ENCODE measurements at places on chromosomes 11 and 22. TPM values are rescaled to one million over a fixed set of nuclear protein-coding genes. Genes with fewer than 3 reads are reported as not detected.

C11orf91 gene
- not detected for total RNA-seq

CRYBA4 gene
- not detected for total RNA-seq

GCAT gene
- total RNA-seq = 42.1 TPM

UBQLN3 gene
- total RNA-seq = 0.24 TPM

MMP13 gene
- total RNA-seq = not detected

IL17REL gene
- not detected for total RNA-seq

DEFB131B gene
- not detected for total RNA-seq

CYP2D6 gene
- total RNA-seq = not detected

RFPL1 gene
- not detected for total RNA-seq

ANKK1 gene
- not detected for total RNA-seq
